ENCODE measurements at places on chromosomes 12 and 14. TPM values are rescaled to one million over a fixed set of nuclear protein-coding genes. Genes with fewer than 3 reads are reported as not detected.

GRCh38 chr14:84468153-84468552, 1061.8 kb upstream of the FLRT2 start:
- no peak for DNase-seq
- no peaks in the 10 kb centered on the region for H3K36me3 ChIP-seq
- no peaks in the 10 kb centered on the region for H3K27me3 ChIP-seq
- no peak overlapping the region for H3K4me3 ChIP-seq

GRCh38 chr12:57553343-57554202, 3.7 kb downstream of the KIF5A start:
- no peak overlapping the region for H3K27ac ChIP-seq
- H3K4me1 ChIP-seq = peaks cover 11% of the 10 kb centered on the region
- no peaks in the 10 kb centered on the region for H3K27me3 ChIP-seq
- no peaks in the 10 kb centered on the region for H3K36me3 ChIP-seq

GRCh38 chr14:101134851-101135433, 231.4 kb upstream of the RTL1 start:
- H3K36me3 ChIP-seq = no peaks in the 10 kb centered on the region
- H3K4me1 ChIP-seq = no peaks in the 10 kb centered on the region
- H3K27me3 ChIP-seq = no peaks in the 10 kb centered on the region
- H3K4me3 ChIP-seq = no peak overlapping the region
- no peak for DNase-seq
- H3K27ac ChIP-seq = no peak overlapping the region

GRCh38 chr12:133203344-133204263, 22.3 kb downstream of the ZNF268 start:
- H3K27me3 ChIP-seq = no peaks in the 10 kb centered on the region
- H3K4me1 ChIP-seq = no peaks in the 10 kb centered on the region
- H3K27ac ChIP-seq = no peak overlapping the region
- H3K36me3 ChIP-seq = peaks cover 34% of the 10 kb centered on the region

Gene SYCP3
- total RNA-seq = not detected

- no peaks in the 10 kb centered on the region for H3K27me3 ChIP-seq
- no peak overlapping the region for H3K4me3 ChIP-seq
- H3K36me3 ChIP-seq = no peaks in the 10 kb centered on the region
- no peak overlapping the region for H3K27ac ChIP-seq
- DNase-seq = no peak
Observed at GRCh38 chr12:69703146-69703642, 4.1 kb upstream of the BEST3 start.

- no peak for DNase-seq
- no peak overlapping the region for H3K27ac ChIP-seq
- no peaks in the 10 kb centered on the region for H3K36me3 ChIP-seq
- no peaks in the 10 kb centered on the region for H3K27me3 ChIP-seq
- no peaks in the 10 kb centered on the region for H3K4me1 ChIP-seq
Observed at GRCh38 chr12:119088685-119089379, 89.9 kb upstream of the HSPB8 start.

DNA sequence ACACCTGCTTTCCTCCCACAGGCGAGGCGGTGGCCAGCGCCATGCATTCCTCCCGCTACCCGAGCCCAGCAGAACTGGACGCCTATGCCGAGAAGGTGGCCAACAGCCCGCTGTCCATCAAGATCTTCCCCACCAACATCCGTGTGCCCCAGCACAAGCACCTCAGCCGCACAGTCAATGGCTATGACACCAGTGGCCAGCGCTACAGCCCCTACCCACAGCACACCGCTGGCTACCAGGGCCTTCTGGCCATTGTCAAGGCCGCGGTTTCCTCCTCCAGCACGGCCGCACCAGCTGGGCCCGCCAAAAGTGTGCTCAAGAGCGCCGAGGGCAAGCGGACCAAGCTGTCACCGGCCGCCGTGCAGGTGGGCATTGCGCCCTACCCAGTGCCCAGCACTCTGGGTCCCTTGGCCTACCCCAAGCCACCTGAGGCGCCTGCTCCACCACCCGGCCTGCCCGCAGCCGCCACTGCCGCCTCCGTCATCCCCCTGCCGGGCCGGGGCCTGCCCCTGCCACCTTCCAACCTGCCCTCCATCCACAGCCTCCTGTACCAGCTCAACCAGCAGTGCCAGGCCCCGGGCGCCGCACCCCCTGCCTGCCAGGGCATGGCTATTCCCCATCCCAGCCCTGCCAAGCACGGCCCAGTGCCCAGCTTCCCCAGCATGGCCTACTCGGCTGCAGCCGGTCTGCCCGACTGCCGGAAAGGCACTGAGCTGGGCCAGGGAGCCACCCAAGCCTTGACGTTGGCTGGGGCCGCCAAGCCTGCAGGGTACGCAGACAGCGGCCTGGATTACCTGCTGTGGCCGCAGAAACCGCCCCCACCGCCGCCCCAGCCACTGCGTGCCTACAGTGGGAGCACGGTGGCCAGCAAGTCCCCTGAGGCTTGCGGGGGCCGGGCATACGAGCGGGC, 54.6 kb downstream of the FAM222A start:
- no peak overlapping the region for H3K4me3 ChIP-seq
- no peaks in the 10 kb centered on the region for H3K27me3 ChIP-seq
- no peak overlapping the region for H3K27ac ChIP-seq

Gene ZC2HC1C
- 18.3 TPM for total RNA-seq

- no peak overlapping the region for H3K4me3 ChIP-seq
- H3K27ac ChIP-seq = no peak overlapping the region
- H3K4me1 ChIP-seq = no peaks in the 10 kb centered on the region
- H3K36me3 ChIP-seq = no peaks in the 10 kb centered on the region
- no peaks in the 10 kb centered on the region for H3K27me3 ChIP-seq
Observed at GRCh38 chr12:123468786-123469185, 10.8 kb downstream of the SNRNP35 start.

GRCh38 chr12:53696285-53696654, 20.4 kb upstream of the ATP5MC2 start:
- DNase-seq = no peak
- H3K4me1 ChIP-seq = peaks cover 21% of the 10 kb centered on the region
- no peaks in the 10 kb centered on the region for H3K36me3 ChIP-seq
- H3K4me3 ChIP-seq = peak overlapping the region; percentile 41

Gene NPFF
- total RNA-seq = not detected

DNA sequence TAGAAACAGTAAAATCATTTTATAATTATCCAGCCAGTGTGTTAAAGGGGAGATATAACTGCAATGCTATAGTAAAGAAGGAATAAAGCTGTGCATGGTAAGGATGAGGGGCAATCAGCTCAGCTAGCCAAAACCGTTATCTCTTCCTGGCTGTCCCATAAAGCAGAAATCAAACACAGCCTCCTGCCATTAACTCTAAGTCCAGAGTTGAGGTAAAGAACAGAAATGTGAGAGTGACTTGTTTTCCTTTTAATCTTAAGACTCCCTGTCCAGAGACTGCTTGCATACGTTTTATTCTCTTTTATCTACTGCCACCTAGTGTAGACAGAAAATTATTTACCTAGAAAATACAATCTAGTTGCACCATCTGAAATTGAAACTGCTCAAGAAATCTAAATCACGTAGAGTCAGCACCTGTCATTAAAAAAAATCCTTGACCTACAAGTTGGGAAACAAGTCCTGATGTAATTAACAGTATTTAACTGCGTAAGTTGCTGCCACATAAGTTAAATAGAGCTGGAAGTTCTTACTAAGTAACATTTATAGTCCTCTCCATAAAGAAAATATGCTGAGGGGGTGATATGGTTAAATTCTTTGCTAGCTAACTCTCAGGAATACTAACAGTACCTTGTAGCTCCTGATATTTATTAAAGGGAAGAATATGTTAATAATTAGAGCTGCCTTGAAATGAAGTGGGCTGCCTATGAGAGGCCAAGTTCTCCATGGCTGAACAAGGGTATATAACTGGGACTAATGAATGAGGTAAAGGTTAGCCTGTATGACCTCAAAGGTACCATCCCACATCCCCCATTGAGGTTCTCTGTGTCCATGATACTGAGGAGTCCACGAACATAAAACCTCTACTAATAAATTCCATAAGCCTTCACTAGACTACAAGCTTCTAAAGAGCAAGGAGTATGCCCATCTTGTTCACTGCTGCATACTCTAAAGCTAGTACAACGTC, 62.7 kb downstream of the GALNT4 start:
- no peaks in the 10 kb centered on the region for H3K4me1 ChIP-seq
- peak overlapping the region; percentile 8 for H3K27ac ChIP-seq
- DNase-seq = no peak

DNA sequence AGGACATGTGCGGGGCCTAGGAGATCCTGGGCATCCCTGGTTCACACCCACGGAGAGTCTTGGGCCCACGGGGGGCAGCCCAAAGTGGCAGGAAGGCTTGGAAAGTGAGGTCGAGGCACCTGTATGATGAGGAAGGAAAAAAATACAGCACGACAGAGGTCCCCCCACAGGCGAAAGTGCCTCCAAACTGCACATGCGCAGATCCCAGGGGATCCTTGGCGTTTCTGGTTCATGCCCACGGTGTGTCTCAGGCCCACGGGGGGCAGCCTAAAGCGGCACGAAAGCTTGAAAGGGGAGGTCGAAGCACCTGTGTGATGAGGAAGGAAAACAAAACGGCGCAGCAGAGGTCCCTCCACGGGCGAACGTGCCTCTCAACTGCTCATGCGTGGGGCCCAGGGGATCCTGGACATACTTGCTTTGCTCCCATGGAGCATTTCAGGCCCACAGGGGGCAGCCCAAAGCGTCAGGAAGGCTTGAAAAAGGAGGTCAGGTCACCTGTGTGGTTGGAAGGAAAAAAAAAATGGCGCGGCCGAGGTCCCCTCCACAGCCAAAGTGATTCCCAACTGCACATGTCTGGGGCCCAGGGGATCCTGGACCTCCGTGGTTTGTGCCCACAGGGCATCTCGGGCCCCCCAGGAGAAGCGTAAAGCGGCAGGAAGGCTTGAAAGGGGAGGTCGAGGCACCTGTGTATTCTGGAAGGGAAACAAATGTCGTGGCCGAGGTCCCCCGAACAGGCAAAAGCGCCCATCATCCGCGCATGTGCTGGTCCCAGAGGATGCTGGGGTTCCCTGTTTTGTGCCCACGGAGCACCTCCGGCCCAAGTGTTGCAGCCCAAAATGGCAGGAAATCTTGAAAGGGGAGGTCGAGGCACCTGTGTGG, 582.6 kb downstream of the ALG10 start:
- H3K36me3 ChIP-seq = no peaks in the 10 kb centered on the region
- no peaks in the 10 kb centered on the region for H3K27me3 ChIP-seq
- no peak overlapping the region for H3K4me3 ChIP-seq
- H3K4me1 ChIP-seq = no peaks in the 10 kb centered on the region
- DNase-seq = no peak
- no peak overlapping the region for H3K27ac ChIP-seq

Gene CD69
- 83.3 TPM for total RNA-seq

DNA sequence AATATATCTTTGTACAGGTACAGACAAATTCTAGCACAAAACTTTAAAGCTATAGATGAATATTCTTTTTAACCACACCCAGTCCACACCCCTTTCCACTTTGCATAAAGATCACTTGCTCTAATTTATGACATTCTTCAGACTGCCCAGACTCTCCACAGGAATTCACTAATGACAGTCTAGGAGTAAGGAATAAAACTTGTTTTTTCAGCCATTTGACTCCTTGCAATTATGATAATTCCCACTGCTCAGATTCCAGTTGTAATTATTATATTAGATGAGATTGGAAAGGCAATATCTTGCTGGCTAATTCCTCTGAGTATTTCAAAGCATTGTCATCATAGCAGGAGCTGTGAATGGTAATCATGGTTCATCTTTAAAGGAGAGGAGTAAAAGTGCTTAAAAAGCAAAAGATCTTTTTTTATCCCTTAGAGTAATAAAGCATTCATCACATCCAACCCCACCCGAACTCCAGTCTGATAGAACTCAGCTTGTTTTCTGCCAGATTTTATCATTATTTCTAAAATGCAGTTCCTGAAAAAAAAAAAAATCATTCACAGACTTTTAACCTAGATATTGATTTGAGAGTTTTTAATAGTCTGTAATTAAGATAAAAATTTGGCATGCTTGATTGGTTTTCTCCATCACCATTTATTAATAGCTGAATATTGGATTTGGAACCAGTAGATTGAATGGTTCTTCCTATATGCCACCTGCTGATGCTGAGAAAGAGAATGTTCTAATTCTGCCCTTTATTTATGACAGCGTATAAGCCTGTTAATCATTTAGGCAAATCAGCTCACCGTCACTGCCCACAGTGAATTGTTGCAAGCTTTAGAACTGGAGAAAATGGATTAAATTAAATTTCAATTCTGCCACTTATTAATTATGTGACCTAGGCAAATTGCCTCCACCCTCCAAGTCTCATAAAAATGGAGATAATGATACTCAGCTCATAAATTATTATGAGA, 93.9 kb upstream of the RASSF8 start:
- H3K27ac ChIP-seq = no peak overlapping the region
- no peak for DNase-seq
- H3K36me3 ChIP-seq = no peaks in the 10 kb centered on the region
- H3K4me3 ChIP-seq = no peak overlapping the region

Gene KLRC1
- total RNA-seq = not detected

- H3K27me3 ChIP-seq = no peaks in the 10 kb centered on the region
- no peaks in the 10 kb centered on the region for H3K36me3 ChIP-seq
- DNase-seq = no peak
- H3K4me3 ChIP-seq = no peak overlapping the region
- no peaks in the 10 kb centered on the region for H3K4me1 ChIP-seq
Observed at GRCh38 chr12:93740751-93741150, 63.6 kb downstream of the CRADD start.

DNA sequence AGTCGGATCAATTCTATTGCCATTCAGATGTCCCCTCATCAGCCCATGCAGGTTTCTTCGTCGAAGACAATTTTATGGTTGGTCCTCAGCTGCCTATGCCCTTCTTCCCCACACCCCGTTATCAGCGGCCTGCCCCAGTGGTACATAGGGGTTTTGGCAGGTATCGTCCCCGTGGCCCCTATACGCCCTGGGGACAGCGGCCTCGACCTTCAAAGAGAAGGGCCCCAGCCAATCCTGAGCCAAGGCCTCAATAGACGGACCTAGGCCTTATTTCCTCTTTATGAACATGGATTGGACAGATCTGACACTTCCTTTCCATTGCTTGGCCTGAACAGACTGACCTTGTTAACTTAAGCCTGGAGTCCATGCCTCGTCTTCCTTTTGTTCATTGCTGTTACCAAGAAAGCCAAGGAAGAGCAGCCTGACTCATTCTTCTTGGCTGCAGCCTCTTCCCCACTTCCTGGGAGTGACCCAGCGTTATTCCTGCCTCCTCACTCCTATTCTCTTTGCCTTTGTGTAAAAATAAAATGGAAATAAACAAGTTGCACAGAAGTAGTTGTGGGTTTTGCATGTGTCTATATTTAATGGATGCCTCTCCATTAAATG, 156.5 kb upstream of the AMIGO2 start:
- H3K27me3 ChIP-seq = no peaks in the 10 kb centered on the region
- no peak overlapping the region for H3K4me3 ChIP-seq
- DNase-seq = no peak

Gene RTL1
- total RNA-seq = not detected

DNA sequence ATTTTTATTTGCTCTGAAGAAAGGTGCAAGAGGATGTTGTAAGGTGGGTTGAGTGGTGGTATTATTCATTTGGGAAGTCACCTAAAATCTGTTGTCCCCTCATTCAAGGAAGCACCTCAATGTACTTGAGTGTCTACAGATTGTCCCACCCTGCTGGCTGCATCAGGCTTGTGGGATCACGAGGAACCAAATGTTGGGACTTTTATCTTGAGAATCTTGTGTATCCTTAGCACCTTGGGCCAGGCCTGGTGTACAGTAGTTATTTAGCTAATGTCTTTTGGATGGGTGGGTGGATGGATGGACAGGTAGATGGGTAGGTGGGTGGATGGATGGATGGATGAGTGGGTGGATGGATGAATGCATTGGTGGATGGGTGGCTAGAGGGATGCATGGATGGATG, 519.3 kb downstream of the BCL11B start:
- H3K4me1 ChIP-seq = no peaks in the 10 kb centered on the region
- no peak overlapping the region for H3K27ac ChIP-seq

Gene AQP6
- total RNA-seq = not detected

GRCh38 chr12:25376407-25376806, 125.7 kb upstream of the KRAS start:
- no peak for DNase-seq
- H3K4me1 ChIP-seq = no peaks in the 10 kb centered on the region
- no peaks in the 10 kb centered on the region for H3K36me3 ChIP-seq
- no peak overlapping the region for H3K4me3 ChIP-seq
- no peaks in the 10 kb centered on the region for H3K27me3 ChIP-seq
